ENCODE measurements at places on chromosomes 2 and 18.

DNA sequence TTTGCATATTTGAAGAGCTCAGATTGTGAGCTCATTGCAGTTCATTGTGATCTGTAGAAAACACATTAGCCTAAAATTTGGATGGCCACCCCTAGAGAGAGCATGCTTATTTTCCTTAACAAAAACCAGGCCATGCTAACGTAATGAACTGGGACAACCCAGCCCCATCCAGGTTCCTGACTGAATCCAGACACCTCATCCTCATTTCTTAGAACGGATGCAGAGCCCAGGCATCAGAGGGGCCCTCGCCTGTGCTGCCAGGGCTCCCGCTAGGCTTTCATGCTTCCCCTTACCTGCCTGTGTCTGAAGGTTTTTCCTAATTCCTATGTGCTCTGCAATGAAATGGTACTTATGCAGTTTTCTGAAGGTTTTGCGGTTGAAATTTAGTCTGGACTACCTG is 171.1 kb downstream of the CCDC102B start:
- no peak for DNase-seq

DNA sequence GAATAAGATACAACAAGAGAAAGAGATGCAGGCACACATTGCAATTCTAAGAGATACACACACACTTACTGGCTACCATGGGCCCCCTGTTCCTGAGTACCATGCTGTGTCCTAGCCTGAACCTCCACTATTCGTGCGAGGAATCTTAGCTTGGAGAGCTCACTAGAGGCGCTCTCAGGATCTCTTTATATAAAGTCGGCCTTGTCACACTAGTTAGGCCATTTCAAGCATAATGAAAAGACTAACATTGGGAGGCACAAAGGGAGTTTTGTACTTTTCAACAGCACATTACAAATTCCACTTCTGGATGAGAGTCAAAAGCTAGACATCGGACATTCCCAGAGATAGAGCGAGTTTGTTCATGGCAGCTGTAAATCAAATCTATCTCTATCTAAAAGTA is 365.2 kb downstream of the DSEL start:
- no peak for DNase-seq

DNA sequence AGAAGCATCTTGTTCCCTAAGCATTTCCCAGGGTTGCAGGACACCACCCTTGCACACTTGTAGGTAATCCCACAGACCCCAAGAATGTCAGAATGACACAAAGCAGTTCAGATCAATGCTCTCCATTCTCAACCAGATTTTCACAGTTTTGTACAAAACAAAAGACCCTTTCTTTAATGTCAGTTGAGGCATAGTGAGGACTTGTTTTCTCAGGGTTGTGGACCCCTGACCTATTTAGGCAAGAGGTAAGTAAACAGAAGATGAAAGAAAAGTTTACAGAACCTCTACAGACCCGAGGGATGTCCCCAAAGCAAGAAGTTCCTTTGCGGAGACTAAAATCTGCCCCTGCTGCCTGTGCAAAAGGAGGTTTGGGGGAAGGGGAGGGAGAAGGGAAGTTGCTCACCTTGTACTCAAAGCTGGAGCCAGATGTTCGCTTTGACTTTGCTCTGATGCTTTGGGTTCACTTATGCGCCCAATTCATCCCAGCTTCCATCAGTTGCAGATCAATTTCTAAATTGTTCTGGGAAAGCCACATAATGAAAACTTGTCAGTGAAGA is 635.4 kb downstream of the EPHA4 start:
- DNase-seq: no peak

GRCh38 chr2:223797811-223798721 is 39.3 kb downstream of the AP1S3 start:
- DNase-seq: no peak

- DNase-seq: no peak
These were observed 59.9 kb downstream of the ADI1 start for GRCh38 chr2:3459185-3460015.

DNA sequence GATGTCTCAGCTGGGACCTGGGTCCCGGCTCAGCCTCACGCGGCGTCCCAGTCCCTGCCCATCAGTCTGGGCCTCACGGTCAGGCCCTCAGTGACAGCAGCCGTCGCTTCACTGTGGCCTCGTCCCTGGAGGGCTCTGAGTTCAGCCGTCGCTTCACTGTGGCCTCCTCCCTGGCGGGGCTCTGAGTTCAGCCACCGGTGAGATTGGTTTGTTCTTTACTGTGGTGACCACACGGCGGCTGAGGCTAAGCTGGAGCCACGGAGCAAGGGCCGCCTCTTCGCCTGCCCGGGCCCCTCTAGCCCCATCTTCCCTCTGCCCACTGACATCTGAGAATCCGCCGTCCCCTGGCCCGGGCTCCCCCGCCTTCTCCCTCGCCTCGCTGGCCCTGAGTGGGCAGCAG is 51.2 kb downstream of the NFATC1 start:
- no peak for DNase-seq

- DNase-seq: no peak
These were observed 9.4 kb downstream of the GPD2 start for GRCh38 chr2:156445296-156446220.

- DNase-seq: no peak
These were observed 391.5 kb upstream of the VWC2L start for GRCh38 chr2:214019229-214019972.

- DNase-seq: no peak
These were observed 45.6 kb downstream of the GPC1 start for GRCh38 chr2:240480834-240481623.

- no peak for DNase-seq
These were observed 5.2 kb downstream of the PRLH start for GRCh38 chr2:237571551-237571950.

DNA sequence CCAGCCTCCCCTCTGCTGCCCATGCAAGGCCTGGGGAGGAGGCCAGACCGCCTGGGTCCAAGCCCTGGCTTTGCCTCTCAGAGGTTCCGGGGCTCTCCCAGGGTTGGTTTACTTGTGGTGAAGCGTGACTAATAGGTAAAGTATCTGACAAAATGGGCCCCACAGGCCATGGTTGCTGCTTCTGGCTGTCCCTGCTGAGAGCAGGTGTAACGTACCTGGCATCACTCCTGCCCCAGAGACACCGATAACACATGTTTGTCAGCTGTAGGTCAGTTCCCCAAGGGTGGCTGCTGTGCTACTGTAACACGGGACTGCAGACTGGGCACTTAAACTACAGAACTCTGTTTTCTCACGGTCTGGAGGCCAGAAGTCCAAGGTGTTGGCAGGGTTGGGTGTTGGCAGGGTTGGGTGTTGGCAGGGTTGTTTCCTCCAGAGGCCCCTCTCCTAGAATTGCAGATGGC is 34.1 kb downstream of the ODC1 start:
- DNase-seq: no peak

GRCh38 chr2:145055651-145056050 is 535.7 kb upstream of the ZEB2 start:
- DNase-seq: no peak

GRCh38 chr2:18362696-18363095 is 197.8 kb downstream of the RDH14 start:
- no peak for DNase-seq

GRCh38 chr2:85428343-85428881 is 9.9 kb downstream of the SH2D6 start:
- DNase-seq: no peak

DNA sequence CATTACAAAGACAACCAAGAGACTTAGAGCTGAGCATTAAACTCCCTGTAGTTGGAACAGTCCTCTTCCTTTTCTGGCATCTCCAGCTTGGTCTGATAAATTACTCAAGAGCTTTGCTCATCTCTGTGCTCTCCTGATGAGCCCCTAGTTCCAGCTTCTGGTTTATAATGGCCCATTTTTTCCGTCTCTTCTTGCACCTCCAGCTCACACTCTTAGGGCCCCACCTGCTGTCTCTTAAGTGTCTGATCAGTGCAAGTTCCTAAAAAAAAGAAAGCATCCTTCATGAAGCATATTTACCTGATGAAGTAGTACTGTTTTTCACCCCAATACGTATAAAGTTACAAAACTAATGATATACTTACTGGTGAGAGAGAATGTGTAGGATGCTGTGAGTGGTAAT is 822.9 kb downstream of the RNF144A start:
- no peak for DNase-seq

- DNase-seq: no peak
These were observed 46.8 kb downstream of the ANTXR1 start for GRCh38 chr2:69059731-69060290.

DNA sequence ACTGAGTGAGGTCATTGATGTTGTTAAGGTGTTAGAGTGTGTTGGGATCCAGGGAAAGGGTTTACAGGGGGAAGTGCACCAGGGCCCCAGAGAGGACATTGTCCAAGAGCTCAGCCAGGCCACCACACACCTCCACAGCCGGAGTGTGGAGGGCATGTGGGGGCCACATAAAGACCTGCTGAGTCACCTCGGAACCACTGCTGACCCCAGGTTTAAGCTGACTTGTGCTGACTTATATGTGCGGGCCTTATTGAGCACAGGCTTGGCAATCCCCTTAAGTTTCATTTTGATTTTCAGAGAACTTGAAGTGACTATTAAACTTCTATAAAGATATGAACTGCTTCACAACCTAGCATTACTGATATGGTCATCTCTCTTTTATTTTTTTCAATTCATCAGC is 166.2 kb upstream of the MAP3K20 start:
- no peak for DNase-seq

GRCh38 chr2:240663546-240664190 is 19.0 kb downstream of the AQP12B start:
- no peak for DNase-seq

GRCh38 chr2:113013336-113013661 is 8.0 kb downstream of the IL36A start:
- no peak for DNase-seq

DNA sequence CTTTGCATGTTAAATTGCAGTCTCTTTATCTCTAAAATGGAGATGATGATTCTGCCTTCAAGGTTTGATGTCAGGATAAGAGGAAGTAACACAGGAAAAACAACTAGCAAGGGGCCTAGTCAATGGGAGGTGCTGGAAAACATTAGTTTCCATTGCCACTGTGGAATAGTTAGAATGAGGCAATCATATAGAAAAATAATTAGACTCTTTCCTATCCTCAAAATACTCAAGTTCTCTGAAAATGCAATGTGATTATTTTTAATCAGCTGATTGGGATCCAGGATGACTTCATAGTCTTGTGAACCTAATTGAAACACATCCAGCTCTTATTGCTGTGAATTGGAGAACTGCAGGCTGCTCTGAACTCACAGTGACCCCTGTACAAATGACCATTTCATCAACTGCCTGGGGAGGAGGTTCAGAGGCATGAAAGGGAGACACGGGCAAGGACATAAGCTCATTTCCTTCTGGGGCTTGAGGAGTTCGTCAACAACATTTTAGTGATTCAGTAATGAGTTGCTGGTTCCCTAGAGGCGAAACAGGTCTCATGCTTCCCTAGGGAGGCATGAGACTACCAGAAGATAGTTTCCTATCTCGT is 422.5 kb downstream of the LPIN1 start:
- DNase-seq: no peak

GRCh38 chr2:19465978-19466377 is 107.6 kb upstream of the OSR1 start:
- no peak for DNase-seq

DNA sequence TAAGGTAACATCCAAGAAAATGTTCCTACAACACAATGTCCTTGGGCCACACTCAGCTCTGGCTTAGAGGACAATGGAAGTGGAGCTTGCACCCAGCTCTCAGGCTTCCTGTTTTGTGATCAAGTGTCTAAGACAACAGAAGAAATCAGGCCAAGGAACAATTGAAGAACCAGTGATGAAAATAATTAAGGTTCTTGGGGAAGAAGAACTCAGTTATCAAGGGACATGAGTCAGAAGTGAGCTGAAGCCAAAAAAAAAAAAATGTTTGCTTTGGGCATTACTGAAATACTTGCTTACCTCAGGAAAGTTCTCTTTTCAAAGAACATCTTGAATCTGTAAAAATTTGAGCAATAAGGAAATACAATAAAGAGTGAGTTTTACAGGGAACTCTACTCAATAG is 299.0 kb downstream of the FBXO15 start:
- no peak for DNase-seq

GRCh38 chr2:238789317-238789806 is 58.5 kb upstream of the TWIST2 start:
- no peak for DNase-seq

DNA sequence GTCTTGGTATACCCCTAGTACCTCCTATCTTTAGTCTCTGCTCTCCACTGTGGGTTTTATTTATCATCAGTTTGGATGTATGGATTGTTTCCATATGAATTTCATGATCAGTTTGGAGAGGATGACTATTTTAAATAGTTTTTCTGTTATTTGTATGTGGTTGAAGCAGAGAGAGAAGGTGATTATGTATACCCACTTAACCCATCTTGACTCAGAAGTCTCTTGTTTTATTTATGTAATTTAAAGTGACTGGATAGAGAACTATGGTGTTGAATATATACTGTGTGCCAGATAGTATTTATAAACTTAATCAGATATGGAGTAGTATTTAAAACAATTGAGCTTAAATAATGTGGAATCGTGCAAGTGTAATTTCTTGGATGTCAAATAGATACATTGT is 39.9 kb downstream of the SMAD4 start:
- no peak for DNase-seq

DNA sequence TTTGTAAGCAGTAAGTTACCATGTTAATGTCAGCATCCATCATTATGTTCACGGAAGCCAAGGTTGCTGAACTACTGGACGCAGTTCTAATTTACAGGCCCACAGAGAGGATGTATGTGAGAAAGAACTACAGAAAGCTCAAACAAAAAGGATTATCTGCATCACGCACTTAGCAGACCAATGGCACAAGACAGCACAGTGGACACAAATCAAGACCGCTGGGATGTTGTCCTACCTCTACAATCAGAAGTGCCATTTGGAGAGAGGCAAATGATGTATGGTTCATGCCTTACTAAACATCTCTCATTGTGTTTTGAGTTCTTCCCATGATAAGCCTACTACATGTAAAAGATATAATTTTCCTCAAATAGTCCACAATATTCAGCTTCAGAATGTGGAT is 330.7 kb upstream of the CHAC2 start:
- DNase-seq: no peak

DNA sequence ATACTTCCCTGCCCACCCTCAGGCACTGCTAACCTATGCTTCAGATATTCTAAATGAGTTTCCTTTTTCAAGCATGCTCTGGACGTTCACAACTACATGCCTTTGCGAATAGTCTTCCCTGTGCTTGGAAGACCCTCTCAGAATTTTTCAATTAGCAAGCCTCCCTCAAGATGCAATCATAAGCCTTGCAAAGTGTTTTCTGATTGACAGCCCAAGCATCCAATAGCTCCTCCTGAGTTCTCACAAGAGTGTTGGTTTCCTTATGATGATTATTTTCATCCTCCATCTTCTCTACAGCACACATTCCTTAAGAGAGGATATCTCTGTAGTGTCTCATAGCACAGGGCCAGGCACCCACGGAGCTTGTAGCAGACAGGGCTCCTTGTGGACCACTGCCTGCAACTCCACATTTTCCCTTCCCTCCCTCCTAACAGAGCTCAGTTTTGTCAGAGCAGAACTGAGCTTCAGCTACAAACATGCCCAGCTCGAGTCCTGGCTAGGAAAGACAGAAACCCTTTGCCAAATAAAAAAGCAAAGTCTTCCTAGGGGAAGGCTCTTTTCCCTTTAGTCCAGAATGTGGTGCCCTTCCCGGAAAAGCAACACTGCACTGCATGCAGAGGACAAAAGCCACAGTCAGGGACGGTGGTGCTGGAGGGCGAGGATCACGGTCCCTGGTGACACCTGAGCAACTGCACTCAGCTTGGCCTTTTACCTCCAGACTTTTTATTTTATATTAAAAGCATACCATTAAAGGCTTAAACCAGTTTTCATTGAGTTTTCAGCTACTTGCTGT is 819.8 kb upstream of the ID2 start:
- DNase-seq: no peak
